ENCODE measurements at places on chromosomes 2 and 18.

GRCh38 chr2:206614811-206615210, 27.5 kb upstream of the FAM237A start:
- peak; percentile 24 for DNase-seq

DNA sequence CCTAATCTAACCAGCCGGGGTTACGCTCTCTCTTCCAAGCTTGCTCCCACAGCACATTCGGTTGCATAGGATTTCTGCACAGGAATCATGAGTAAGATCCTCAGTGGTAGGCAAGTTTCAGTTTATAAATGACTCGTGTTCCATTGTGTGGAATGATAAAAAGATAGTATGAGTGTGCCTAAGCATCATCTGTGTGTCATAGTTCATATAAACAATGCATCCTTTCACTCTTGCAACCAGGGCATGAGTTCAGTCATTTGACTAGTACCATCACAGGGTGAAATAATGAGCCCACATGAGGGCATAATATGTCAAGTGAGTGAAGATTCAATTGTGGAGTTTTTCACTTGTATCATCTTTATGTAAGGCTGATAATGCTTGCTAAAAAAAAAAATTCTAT, 417.1 kb upstream of the CDH2 start:
- no peak for DNase-seq

DNA sequence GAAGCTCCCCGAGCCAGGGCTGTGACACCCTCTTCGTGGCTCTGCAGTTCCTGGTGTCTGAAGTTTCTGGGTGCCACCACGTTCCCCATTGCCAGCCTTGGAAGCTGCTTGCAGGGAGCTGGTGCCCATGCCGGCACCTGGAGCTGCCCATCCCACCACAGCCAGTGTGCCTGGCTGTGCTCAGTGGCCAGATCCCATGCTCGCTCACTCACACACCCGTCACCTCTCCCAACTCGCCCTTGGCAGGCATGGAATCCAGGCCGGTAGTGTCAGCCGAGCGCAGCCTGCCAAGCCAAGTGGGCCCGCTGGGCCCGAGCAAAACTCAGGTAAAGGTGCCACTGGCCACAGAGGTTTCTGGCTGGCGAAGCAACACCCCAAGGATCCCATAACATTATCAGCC, 370.2 kb downstream of the PTPRM start:
- DNase-seq = no peak

- DNase-seq = no peak
Measured at GRCh38 chr2:15841776-15842560, 98.4 kb upstream of the MYCN start.

DNA sequence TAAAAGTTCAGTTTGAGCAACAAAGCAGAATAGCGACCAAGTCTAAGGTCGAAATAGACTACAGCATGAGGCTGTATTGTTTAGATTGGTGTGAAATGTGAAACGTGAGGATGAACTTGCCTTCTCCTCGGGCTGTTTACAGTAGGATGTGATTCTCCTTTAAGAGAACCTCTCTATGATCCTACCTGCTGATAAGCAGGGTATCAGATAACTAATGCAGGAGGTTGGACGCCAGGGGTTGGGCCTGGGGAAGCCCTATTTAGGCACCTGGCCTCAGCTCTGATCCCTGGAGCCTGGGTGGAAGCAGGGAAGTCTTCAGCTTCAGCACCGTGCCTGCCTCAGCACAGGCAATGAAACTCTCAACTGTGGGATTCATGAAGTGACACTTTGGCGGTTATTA, 11.4 kb downstream of the CRYGD start:
- DNase-seq = no peak

GRCh38 chr2:237626813-237627440, 460 bp upstream of the LRRFIP1 start:
- DNase-seq = no peak

DNA sequence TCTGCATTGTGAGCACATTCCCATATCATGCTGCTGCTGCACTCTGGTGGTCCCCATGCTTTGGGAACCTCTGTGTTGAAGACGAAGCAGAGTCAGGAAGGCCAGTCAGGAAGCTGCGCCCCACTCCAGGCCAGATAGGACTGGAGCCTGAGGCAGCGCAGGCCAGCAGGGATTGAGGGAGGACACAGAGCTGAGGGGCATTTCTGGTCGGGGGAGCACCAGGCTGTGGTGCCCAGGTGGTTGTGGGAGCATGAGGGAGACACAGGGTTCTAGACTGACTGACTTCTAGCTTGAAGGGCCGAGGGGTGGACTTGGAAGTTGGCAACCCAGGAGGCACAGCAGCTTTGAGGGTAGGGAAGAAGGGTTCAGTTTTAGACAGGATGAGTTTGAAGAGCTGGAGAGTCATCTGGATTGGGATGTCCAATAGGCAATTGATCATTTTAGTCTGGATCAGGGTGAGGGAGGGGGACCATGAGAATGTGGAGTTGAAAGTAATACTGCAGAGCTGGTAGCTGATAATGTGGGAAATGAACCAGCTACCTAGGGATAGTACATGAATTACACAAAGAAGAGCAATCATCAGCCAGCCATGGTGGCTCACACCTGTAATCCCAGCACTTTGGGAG, 1.4 kb upstream of the ACTG2 start:
- DNase-seq = no peak

DNA sequence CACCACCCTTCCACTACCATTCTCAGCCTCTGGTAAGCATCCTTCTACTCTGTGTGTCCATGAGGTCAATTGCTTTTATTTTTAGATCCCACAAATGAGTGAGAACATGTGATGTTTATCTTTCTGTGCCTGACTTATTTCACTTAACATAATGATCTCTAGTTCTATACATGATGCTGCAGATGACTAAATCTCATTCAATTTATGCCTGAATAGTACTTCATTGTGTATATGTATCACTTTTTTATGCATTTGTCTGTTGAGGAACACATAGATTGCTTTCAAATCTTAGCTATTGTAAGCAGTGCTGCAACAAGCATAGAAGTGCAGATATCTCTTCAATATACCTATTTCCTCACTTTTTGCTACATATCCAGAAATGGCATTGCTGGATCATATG, 733.3 kb downstream of the SUCLG1 start:
- no peak for DNase-seq

DNA sequence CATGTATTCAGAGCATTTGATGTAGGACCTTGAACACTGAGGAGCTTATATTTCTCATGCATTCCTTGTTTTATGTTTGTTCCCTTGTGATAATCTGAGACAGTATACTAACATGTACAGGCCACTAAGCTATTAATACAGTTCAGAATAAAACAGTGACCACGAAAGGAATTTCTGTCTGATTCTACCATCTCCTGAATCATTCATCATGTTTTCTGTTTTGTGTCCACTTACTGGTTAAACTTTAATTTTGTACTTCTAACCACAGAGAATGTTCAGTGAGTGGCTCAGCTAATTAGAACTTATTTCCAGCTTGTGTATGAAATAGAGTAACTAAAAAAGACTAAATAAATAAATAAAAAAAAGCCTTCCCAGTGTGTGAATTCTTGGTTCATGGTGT, 110.4 kb downstream of the LRP1B start:
- no peak for DNase-seq

- DNase-seq = no peak
Measured at GRCh38 chr18:33034945-33035344, 262.1 kb upstream of the KLHL14 start.

DNA sequence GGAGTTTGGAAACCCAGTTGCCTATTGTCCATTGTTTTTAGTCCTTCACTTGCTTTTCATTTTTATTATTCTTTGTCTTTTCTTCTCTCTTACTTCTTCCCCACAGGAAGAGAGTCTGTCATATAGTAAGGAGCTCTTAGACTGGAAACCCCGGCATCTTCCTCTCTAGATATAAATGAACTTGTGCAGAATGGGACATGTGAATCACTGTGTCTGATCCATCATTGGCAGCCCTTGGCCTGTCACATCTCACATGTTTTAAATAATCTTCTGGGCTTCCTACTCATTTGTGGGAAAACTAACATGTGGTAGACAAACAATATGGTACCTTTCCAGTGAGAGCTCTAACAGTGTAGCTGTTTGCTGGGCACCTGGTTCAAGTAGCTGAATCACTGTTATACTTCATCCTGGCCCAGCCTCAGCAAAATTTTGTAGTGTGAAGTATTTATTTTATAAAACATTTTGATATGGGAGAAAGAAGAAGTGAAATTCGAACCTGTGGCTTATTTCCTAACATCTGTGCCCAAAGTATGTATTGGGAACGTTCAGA, 112.8 kb downstream of the PHLPP1 start:
- DNase-seq = peak; percentile 1

DNA sequence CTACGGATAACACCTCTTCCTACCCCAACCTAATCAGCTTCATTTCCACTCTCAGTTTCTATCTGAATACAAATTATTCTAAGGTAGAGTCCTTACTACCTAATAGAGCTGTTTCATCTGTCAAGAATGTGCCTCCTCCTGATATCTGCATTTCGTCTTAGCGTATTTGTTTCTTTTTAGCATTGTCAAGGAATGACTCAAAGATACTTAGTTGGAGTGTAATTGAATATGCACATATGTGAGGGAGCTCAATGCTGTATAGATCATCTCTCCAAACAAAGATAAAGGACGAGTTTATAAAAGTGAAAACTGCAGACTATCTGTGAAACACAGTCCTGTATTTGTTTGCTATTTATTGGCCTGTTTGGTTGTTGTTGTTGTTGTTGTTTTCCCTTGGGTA, 2059.4 kb upstream of the CELF4 start:
- DNase-seq = no peak

GRCh38 chr2:125455110-125455509, 1200.8 kb upstream of the GYPC start:
- peak; percentile 26 for DNase-seq

- no peak for DNase-seq
Measured at GRCh38 chr2:10109311-10109710, 13.2 kb upstream of the RRM2 start.

GRCh38 chr2:65294136-65294535, 66.5 kb downstream of the ACTR2 start:
- DNase-seq = no peak

- no peak for DNase-seq
Measured at GRCh38 chr2:232372231-232373208, 6.0 kb upstream of the ALPP start.

GRCh38 chr2:104736026-104736425, 117.9 kb upstream of the POU3F3 start:
- no peak for DNase-seq

GRCh38 chr2:240646900-240647502, 21.7 kb downstream of the GPR35 start:
- no peak for DNase-seq

DNA sequence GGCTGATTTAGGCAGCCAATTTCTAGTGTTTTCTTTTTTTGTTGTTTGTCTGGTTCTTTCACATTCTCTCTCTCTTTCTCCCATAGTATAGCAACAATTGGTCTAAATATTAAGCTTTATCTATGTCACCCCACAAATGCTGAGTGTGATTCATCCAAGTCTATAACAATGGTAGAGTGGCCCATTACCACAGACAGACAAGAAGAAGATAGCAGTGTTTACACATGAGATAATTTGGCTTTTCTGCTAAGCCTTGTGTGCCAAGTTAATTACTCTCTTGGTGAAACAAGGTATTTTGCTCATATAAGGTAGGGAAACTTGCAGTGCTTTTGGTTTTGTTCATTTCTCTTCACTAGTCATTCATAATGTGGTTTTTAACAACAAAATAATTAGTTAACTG, 166.5 kb downstream of the SLC8A1 start:
- DNase-seq = no peak

DNA sequence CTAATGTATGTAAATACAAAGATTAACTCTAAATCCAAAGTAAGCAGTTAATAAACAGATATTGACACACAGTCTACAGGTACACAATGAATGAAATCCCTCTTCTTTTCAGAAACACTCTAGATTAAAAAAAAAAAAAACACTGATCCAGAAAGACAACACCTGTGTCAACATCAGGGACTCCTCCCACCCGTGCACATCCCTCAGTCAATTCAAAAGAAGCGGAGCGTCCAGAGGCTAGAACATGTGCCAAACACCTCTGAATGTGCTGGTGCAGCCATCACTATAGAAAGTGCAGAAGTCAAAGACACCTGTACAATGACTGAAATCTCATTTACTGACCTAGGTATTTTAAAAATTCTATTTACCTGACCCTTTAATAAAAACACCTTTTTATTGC, 622.6 kb upstream of the ID2 start:
- no peak for DNase-seq

DNA sequence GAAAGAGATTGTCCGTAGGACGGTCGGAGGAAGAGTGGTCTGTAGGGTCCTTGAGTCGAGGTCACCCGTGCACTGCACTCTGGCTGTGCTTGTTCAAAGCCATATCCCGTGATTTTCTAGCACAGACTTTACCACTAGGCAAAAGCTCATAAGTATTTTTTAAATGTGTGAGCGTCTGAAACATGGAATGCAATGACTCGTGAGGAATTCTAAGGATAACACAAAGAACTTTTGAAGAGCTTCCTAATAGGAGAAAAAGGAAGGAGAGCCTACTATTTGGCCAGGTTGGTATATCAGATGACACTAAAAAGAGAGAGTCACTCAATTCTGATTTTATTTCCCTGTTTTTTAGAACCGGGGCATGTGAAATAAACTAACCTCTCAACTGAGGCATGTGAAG, 68.3 kb downstream of the CD28 start:
- no peak for DNase-seq

GRCh38 chr2:43708178-43708577, 31.9 kb upstream of the C1GALT1C1L start:
- DNase-seq = peak; percentile 60

GRCh38 chr2:200092235-200092634, 136.9 kb downstream of the MAIP1 start:
- DNase-seq = no peak

GRCh38 chr2:136378712-136379595, 261.0 kb upstream of the CXCR4 start:
- peak; percentile 25 for DNase-seq

DNA sequence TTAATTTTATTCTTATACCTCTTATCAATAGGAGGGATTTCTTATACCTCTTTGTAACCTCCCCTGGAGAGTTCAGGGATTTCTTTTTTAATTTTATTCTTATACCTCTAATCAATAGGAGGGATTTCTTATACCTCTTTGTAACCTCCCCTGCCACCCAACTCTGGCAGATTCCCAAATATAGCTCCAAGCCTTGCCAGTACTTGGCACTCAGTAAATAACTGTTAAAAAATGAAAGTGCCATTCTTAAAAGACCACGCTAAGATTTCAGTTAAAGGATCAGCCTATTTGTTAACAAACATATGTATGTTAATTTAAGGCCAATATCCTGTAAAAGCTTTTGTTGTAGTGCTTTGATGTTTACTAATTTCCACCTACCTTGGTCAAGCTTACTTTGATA, 4.8 kb downstream of the RNF149 start:
- DNase-seq = no peak

DNA sequence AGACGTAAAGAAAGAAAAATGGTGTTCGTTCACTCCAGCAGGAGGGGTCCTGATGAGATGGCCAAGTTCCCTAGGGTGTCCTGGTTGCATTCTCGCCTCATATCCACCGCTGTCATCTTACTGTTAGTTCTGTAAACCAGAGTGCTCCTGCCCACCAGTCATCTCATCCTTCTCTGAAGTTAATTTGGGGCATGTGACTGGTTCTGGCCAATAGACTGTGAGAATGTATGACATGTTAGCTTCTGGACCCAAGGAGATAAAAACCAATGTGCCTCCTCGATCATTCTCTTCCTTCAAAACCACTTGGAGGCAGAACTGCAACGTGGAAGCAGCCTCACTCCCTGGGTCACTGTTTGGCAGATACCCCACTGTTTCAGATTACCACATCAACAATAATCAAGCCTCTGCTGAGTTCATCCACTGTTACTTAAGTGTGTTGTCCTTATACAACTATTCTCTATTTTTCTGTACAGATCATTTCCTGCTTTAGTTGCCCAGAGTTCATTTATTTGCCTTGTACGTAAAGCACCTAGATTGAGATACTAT, 759.1 kb downstream of the TSN start:
- DNase-seq = peak; percentile 42
